ENCODE measurements at places on chromosomes 5 and 9. TPM values are rescaled to one million over a fixed set of nuclear protein-coding genes. Genes with fewer than 3 reads are reported as not detected.

The DBH gene
- 0.91 TPM for total RNA-seq

The SPRY4 gene
- total RNA-seq: 13.5 TPM

The CDH10 gene
- 23.2 TPM for total RNA-seq

The GALNT12 gene
- 10.3 TPM for total RNA-seq

The RGP1 gene
- 16.4 TPM for total RNA-seq

The PGM5 gene
- 16.2 TPM for total RNA-seq

The BAAT gene
- not detected for total RNA-seq

The NTNG2 gene
- total RNA-seq: 25.0 TPM

The AJM1 gene
- total RNA-seq: 1.8 TPM

The SHROOM1 gene
- total RNA-seq: 2.4 TPM

The PCDHB7 gene
- total RNA-seq: 6.8 TPM

The CDX1 gene
- total RNA-seq: not detected

The EGFL7 gene
- total RNA-seq: 11.6 TPM

The GARIN3 gene
- total RNA-seq: not detected

The TGFBI gene
- 23.3 TPM for total RNA-seq

The BTF3 gene
- total RNA-seq: 194 TPM

The PHF24 gene
- total RNA-seq: 12.0 TPM

The NTRK2 gene
- 159 TPM for total RNA-seq

The CEL gene
- total RNA-seq: 0.73 TPM

All from cerebellum (tissue), 4 donors.